Epithelial cell of proximal tubule (primary cell): ENCODE measurements at places on chromosomes 2 and 18. TPM values are rescaled to one million over a fixed set of nuclear protein-coding genes. Genes with fewer than 3 reads are reported as not detected.

Gene SERPINB3
- total RNA-seq = 0.12 TPM in 1 of 2 replicates, not detected in the other

Gene TMEM247
- total RNA-seq = not detected in 2 replicates

Gene REG1B
- not detected in 2 replicates for total RNA-seq

Gene LGALSL
- total RNA-seq = 4.4 and 20.1 TPM in 2 replicates

Gene RAB27B
- total RNA-seq = 1.7 and 2.1 TPM in 2 replicates

Gene ADGRF3
- total RNA-seq = 0.69 TPM in 1 of 2 replicates, not detected in the other

Gene COL5A2
- total RNA-seq = 32.7 and 82.1 TPM in 2 replicates

Gene TXNDC2
- total RNA-seq = not detected in 2 replicates

Gene EHD3
- 4.6 and 5.0 TPM in 2 replicates for total RNA-seq

Gene MBD5
- total RNA-seq = 4.3 and 15.0 TPM in 2 replicates
